CD4-positive, alpha-beta T cell treated with Interleukin-2 at 100 ng/mL for 4 hours (primary cell): ENCODE measurements at places on chromosomes 12 and 14.

DNA sequence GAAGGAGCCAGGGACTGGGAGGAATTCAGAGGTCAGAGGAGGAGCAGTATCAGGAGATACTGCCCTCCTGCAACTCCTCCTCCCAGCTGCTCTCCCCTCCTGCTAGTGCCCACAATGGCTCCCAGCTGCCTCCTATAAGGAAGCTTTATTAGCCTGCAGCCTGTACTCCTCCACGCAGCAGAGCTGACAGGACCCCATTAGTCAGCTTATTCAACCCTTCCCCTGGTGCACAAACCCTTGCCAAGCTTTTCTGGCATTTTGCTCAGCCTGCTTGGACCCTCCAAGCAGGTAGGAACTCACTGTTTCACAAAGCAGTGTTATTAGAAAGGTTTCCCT, 6.9 kb upstream of the AQP2 start:
- no peak for DNase-seq

- DNase-seq, result no peak
Measured at GRCh38 chr12:119178544-119179334, at the start of gene HSPB8. TSS of gene HSPB8 (plus strand) at chr12:119178931. CDS start at chr12:119179313, 382 bp downstream.

GRCh38 chr12:62106547-62107185, 153.5 kb upstream of the USP15 start:
- DNase-seq, result no peak

DNA sequence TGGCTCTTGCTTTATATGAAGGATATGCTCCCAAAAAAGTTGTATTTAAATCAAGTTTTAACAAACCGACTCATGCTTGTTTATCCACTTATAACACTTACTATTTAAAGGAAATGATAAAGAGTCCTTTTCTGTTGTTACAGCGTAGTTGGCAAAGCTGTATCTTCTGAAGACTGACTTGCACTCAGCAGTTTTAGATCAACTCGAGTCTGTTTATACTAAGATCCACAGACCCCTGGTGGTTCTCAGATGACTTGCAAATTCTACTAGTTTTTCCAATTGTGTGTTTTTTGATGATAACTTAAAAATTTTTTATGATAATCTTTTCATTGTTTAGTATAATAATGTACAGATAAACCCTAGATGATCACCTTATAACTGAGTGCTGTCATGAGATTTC, 475.8 kb downstream of the RGS6 start:
- DNase-seq, result no peak

DNA sequence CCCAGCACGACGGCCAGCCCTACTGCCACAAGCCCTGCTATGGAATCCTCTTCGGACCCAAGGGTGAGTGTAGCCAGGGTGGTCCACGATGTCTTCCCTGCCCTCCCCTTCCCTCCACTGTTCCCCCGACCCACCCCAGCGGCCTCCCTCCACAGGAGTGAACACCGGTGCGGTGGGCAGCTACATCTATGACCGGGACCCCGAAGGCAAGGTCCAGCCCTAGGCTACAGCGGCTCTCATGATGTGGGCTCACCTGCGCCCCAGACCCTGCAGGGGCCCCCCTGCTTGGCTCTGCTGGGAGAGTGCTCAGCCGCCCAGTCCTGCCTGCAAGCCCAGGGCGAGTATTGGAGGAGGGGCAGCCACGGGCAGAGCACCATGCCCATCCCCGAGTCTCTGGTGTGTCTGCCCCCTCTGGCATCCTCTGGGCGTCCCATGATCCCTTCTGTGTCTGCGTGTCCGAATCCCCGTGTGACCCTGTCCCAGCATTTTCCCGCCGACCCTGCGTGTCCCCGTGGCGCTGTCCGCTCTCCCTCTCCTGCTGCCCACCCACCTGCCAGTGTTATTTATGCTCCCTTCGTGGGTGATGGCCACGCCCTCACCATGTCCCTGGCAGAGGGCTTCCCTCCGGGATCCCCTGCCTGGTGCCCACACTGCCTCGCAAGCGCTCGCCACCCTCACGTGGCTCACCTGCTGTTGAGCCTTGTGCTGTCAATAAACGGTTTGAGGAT, 5.0 kb downstream of the CRIP2 start:
- DNase-seq, result peak; percentile 1

- DNase-seq, result peak; percentile 68
Measured at GRCh38 chr12:117836999-117837736, 131.6 kb downstream of the KSR2 start.
